ENCODE measurements at places on chromosomes 3 and 15.

DNA sequence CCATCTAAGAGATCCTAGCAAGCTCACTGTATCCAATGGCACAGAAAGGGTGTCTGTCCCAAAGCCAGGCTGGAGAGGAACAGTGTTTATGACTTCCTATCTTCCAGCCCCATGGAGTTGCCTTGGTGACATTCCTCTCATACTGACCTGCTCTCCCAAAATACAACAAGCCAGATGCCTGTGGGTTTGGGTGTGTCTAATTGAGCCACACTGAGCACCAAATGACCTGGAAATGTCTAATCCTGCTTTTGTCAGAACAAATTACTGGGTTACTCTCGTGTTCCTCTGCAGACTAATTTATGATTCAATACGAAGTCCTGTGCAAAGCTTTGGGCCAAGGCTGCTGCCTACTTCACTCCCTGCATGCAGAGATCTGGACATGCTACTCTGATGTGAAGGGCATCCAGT is 98.1 kb upstream of the STRIT1 start:
- DNase-seq = peak; percentile 28

DNA sequence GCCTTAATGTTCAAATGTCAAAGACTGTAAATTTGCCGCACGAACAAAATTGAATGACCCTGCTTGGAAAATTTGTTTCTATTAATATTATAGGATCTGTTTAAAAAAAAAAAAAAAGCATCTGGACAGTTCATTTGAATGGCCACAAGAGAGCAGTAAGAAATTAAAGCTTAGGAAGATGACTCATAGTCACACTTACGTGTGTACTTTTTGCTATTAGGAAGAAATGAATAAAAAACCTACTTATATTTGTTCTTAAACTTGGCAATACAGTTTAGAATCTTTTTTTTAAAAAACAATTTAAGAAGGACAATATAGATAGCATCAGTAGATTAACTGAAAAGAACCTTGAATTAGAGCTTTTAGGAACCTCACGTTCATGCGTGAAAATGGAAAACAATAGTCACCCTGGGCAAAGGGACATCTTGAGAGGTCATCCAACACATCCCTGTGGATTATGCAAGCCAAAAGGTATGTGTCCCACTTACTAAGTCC is 621.8 kb downstream of the MECOM start:
- peak; percentile 73 for DNase-seq

DNA sequence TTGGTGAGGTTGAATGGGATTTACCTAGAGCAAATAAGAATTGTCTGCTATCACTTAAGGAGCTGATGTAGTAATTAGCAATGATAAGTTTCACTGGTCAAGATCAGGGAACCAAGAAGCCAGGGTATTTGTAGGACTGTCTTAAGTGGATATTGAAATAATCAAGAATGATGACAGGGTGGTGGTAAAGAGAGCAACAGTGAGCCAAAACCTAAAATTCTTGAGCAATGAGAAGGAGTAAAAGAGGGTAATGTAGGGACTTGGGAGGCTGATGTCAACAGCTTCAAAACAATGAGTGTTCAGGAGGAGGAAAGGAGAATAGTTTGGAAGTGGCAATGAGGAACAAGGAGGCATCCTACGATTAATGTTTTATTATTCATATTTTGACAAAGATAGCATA is 31.5 kb upstream of the SLC2A2 start:
- DNase-seq = no peak

DNA sequence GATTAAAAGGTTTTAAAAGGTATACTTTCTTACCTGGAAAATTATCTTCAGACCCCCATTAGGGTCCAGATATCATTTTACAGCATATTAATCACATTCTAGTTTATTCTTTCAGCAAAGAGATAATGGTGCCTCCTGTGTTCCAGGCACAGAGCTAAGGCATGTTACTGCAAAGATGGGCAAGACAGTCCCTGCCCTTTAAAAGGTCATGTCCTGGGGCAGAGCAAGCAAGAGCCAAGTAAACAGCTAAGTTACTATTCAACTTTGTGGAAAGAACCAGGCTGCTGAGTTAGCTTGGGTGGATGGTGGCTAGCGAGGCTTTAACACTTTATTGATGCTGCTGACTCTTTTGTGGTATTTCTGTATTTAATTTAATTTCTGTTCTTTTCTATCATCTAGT is 75.0 kb downstream of the LRRC28 start:
- no peak for DNase-seq

DNA sequence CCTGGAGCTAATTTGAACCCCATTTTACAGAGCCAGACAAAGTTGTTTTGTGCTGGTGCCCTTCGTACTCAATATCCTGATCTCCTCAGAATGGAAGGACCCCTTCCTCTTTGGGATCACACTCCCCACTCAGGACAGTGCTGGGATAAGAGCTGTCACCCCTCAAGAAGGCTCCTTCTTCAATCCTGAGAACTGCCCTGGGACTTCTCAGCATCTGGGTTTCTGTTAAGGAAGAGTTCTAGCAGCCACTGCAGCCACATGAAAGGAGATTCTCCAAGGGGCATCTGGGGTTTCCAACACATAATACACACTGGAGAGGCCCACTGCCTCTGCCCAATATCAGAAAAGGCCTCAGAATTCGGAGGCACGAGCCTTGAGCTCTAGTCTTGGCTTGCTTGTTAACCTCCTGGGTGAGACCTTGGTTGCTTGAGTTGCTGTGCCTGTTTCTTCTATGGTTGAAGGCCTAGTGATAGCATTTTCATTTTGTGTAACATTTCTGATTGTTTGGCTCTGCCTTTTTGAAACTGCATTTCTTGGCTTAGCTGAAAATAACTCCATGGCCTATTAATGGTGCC is 78.8 kb upstream of the NMNAT3 start:
- no peak for DNase-seq

GRCh38 chr3:183478501-183478900 is 50.1 kb upstream of the MCF2L2 start:
- no peak for DNase-seq

- DNase-seq = no peak
Observed at GRCh38 chr15:71742964-71743363, 67.4 kb upstream of the NR2E3 start.

DNA sequence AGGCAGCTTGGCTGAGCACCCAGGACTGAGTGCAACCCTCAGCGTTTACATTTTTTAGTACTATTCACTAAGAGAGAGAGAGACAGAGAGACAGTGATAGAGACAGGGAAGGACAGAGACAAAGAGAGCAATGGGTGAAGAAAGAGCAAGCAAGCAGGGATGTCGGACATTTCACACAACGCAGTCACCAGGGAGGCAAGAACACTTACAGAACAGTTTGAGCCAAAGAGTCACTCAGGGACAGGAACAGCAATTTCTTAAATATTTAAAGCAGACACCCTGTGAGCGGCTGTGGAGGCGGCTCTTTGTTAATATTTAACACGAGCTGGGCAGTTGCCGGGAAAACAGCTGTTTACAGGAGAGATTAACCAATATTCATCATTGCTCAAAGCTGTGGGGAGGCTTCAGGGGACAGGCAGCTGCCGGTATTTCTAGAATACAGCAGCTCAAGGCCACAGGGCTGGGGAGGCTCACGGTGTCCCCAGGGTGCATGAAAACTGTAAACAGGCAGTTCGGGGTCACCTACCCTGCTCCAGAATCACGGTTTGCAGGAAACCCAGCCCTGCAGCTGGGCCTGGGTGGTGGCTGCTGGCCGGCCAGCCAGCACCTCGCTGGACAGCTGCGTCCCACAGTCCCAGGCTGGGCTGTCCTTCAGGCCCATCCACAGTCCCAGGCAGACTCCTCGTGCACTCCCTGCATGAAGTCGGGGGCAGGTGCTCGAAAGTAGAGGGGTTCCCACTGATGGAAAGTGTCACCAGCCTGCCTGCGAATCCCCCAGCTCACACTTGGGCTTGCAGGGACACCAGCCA is 38.8 kb upstream of the PCSK6 start:
- no peak for DNase-seq

- DNase-seq = no peak
Observed at GRCh38 chr3:182971637-182972036, 8.7 kb downstream of the DCUN1D1 start.

- no peak for DNase-seq
Observed at GRCh38 chr15:78317145-78317836, 17.9 kb upstream of the SKIC8 start.

DNA sequence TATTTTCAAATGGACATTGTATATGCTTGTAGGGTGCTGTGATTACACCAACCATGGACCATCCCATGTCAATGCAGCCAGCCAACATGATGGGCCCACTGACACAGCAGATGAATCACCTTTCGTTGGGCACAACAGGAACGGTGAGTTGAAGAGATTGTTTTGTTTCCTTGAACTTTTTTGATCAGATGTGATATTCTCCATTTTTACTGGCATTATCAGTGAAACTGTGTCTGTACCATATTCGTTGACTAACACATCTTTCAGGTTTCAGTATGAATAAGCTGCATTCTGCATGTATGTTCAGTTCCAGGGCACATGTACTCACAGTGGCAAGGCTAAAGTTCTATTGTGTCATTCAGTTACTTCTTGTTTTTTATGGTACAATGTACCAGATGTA is 655.2 kb downstream of the RBMS3 start:
- DNase-seq = no peak

GRCh38 chr15:91752081-91752785 is 101.3 kb upstream of the SLCO3A1 start:
- DNase-seq = no peak

DNA sequence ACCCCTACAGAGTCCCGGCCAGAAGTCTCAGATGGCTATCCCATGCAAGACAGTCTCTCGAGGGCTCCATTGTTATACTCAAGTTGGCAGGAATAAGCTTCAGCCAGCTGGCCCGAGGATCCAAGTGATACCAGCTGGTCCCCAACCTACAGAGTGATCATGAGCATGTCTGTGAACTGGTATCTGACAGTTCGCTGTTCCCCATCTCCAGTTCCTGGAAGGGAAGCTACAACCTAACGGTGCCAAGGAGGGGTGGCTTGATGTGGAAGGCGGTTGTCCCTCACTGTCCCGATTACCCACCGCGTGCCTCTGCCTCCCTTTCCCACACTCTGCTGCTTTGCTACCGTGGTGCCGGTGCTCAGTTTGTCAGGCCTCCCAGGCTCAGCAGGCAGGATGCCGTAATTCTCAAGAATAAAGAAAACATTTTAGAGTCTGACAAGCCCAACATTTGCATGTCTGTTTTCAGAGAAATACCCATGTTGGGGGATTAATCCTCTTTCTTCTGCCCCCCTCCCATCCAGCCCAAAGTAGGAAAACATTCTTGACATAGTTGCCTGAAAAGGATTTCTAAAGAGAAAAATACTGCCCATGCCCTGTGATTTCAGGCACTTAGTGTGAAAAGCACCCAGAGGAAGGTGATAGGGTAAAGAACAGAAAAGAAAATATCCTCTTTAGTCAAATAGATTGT is 49.4 kb upstream of the HES1 start:
- no peak for DNase-seq

DNA sequence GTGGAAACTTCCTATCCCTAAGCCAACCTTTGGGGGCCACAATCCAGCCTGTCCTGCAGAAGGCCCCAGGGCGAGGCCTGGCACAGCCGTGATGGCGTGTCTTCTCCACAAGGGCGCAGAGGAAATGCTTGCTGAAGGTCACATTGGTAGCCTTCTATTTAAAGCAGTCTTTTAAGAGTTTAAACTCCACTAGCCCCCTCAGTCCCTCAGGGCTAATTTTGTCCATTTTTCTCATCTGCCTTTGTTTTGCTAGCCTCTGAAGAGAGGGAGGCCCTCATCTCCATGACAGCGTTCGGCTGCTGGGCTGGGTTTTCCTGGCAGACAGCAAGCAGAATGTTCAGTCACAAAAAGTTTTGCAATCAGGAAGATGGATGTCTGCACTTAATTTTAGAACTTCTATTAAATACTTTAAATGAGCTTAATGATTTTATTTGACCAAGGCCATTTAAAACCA is 40.8 kb downstream of the RARB start:
- DNase-seq = no peak

DNA sequence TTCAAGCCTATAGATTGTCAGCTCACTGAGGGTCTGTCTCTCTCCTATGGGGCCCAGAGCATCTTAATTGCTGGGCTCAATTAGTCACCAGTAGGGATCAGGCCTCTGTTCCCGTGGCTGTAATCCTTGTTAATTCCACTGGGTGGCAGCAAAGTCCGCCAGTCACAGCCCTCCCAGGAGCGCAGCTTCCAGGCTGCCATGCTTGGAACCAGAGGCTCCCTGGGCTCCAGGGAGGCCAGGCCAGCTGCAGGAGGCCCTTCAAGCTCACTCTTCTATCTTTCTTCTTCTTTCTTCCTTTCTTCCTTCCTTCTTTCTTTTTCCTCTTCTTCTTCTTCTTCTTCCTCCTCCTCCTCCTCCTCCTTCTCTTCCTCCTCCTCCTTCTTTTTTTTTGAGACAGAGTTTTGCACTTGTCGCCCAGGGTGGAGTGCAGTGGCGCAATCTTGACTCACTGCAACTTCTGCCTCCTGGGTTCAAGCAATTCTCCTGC is 14.4 kb downstream of the RNU5B-1 start:
- DNase-seq = peak; percentile 54

GRCh38 chr3:81643721-81644120 is 117.7 kb downstream of the GBE1 start:
- DNase-seq = no peak

GRCh38 chr3:100333051-100333450 is 1.5 kb upstream of the NIT2 start:
- DNase-seq = no peak

DNA sequence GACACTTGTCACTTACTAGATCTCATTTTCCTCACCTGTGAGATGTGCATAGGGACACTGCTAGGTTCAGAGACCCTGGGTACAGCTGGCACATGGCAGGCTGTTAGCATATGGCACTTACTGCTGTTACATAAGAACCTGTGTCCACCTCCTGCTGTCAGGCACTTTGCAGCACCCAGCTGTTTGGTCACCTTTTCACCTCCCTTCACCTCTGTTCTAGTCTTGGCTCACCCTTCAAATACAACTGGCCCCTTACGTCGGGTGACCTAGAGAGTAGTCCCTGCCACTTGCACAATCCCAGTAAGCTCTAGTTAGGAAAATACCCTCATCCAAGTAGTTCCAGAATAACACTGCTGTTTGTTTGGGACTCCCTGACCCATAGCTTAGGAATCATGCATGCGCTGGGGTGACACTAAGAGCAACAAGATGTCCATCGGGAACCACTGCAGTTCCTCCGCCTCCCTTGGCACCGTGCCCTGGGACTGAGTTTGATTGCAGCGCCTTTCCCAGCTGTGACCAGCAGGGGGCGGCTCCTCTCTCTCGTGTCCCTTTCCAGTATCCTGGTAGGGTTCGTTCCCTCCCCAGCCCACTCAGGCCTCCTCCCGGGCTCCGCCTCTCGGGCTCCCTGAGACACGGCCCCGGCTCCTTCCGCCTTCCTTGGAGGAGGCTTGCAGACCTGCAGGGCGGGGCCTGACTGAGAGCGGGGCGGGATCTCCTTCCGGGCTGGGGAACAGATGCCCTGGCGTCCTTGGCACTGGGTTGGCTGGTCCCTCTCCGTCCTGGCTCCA is 78.6 kb downstream of the ABHD5 start:
- DNase-seq = peak; percentile 95
